Stimulated activated CD4-positive, alpha-beta T cell treated with anti-CD3 and anti-CD28 coated beads, Interleukin-12 subunit alpha, Interleukin-12 subunit beta, amount 100 ng/mL, for 4 hours (primary cell): ENCODE measurements at places on chromosomes 2 and 18.

- DNase-seq: no peak
Observed at GRCh38 chr2:11144077-11144737, 11.1 kb upstream of the SLC66A3 start.

DNA sequence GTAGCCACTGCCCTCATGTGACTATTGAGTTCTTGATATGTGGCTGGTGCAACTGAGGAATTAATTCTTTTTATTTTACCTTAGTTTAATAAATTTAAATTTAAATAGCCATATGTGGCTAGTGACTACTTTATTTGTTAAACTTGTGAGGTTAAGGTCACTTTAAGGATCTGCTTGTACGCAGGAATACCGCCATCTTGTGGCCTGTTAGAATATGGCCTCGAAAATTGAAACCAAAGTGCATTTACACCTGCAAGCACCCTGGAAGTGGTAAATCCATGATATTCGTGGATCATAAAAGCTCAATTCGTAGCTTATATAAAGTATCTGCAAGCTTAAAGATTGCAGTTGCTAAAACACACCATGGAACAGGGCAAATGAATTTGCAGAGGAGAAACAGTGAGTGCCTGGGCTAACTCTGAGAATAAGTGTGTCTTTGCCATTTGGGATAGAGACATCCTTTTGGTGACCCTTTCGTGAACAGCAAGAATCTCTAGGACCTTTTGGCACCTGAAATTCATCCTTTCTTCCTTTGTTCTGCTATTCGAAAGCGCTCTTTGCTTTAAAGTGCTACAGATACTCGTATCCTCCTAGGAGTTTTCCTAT is 59.9 kb upstream of the REG3A start:
- no peak for DNase-seq

DNA sequence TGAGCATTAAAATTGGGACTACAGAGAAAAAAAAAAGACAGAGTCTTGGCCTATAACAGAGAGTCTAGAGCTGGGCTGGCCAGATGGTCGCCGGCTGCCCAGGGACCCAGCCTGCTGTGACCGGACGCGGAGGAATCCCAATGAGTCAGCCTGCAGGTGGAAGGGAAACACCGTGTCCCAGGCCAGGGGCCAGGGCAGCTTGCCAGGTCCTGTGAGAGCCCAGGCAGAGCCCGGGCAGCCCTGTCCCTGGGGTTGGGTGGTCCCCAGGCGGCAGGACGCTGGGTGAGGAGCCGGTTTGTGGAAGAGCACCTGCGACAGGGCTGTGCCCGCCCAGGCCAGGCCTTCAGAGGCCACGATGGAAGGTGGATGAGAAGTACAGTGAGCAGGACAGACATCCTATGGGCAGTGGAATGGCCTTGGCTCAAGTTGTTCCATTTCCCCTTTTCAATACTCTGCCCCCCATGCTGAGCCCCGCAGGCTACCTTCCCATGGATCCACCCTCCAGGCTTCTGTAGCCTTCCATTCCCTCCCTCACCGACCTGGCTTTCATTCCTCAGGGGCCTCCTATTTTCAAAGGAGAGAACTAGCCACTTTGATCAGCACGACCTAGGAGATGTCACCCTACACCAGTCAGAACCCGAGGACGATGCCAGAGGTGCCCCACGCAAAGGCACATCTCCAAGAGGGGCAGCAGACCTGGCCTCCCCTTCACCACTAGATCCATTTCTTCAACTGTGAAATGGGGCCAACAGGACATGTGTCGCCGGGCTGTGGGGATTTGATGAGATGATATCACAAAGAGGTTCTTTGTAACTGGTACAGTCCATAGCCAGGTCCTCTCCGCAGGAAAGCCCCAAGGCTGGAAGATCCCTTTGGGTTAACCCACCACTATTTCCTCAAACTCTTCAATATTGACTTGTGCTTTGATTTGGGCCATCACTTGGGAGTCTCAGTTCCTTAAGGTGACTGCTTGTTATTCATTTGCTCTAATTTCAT is 87.5 kb downstream of the POLR1A start:
- DNase-seq: no peak

DNA sequence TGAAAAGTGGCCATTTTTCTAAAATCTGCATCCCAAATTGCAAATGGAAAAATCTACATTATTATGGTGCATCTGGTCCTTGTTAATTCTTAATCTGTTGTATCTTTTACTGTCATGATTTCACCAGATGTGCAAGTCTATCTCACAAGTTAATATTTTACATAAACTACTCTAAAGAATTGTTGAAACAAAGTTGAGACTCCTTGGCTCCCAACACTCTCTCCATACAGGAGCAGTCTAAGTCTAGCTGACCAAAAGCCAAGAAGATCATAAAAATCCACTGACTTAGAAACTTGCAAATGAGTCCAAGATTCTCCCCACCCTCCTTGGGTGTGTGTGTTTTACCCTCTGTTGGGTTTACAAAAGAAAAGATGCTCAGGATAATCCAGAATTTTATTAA is 85.1 kb downstream of the NCKAP5 start:
- DNase-seq: no peak

DNA sequence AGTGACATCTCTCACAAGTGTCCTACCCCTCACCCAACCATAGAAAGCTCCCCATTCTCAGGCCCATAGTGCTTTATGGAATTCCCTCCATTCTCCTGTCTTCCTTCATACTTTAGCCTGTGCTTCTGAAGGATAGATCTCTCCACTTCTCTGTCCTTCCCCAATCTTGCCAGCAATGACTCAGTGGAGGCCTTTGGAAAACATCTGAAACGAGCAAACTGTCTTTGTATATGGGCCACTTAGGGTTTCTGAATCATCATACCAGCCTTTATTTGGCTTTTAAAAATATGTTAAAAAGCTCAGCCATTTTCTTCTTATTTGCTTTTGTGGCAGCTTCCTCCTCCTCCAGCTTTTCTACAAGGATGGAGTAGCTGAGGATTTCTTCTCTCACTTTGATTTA is 65.6 kb upstream of the ZNF385B start:
- DNase-seq: no peak

GRCh38 chr2:151761687-151762086 is 27.4 kb upstream of the NEB start:
- no peak for DNase-seq

- no peak for DNase-seq
Observed at GRCh38 chr2:237223201-237223861, 137.6 kb downstream of the COPS8 start.

DNA sequence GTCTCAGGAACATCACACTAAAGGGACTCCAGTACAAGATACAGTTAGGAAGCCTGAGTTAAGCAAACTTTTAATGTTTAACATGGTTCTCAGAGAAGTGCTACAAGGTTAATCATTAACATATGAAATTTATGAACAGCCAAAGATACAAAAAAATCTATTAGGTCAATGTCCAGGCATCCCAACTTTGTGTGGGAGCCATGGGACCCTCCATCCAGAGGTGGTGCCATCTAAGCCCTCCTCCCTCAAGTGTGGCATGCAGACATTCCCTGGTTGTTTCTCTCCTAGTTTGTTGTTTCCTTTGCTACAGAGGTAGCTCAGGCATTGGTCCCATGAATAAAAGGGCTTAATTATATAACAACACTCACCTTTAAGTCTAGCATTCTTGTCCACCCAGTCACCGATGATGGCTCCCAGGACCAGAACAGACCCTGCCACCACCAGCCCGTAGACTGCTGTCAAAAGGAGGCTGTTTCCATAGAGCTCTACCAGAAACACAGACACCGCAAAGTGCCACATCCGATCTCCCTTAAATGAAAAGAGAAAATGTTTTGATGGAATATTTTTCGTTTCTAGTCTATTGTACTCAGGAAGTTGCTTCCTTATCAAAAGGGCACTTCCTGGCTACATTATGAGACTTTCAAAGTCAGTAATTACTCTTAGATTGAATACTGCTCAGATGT is 5.7 kb downstream of the SLC40A1 start:
- DNase-seq: no peak

DNA sequence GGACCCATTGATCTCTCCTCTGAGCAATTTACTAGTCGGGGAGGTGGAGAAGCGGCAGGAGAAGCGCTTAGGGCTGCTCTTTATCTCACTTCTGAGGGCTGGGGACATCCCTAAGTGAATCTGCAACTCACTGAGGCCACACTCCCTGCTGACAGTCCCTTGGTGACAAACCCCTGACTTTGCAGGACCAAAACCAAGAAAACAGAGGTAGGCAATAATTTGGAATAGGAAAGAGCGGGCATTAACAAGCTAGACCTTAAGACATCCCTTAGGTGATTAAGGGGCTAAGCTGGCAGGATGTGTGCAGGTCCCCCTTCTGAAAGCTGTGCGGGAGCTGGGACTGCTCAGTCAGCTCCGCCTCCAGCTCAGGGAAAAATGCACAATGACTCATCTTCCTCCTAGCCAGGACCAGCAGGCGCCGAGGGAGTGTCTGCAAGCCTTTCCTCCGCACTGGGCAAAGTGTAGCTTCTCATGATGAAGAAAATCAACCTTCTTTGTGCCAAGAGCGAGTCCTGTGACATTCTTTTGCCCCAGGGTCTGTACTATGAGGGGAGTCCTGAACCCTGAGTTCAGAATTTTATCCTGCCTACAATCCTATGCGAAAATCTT is 63.3 kb downstream of the BOD1L2 start:
- DNase-seq: no peak

DNA sequence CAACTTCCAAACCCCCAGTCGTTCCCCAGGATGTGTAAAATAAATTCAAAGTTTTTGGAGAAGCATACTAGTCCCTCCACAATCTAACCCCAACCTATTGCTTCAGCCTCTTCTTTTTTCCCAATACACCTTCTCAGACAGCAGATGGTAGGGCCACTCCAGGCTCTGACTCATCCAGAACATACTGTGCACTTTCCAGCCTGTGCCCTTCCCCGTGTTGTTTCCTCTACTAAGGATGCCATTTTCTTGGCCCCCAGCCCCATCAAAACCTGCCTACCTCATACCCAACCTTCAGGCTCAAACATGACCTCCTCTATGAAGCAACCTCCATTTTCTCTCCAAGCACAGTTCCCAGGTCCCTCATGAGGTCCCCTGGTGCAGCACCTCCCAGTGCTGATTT is 669.3 kb downstream of the BCL11A start:
- DNase-seq: no peak

GRCh38 chr2:144459286-144459685 is 60.6 kb downstream of the ZEB2 start:
- DNase-seq: no peak

DNA sequence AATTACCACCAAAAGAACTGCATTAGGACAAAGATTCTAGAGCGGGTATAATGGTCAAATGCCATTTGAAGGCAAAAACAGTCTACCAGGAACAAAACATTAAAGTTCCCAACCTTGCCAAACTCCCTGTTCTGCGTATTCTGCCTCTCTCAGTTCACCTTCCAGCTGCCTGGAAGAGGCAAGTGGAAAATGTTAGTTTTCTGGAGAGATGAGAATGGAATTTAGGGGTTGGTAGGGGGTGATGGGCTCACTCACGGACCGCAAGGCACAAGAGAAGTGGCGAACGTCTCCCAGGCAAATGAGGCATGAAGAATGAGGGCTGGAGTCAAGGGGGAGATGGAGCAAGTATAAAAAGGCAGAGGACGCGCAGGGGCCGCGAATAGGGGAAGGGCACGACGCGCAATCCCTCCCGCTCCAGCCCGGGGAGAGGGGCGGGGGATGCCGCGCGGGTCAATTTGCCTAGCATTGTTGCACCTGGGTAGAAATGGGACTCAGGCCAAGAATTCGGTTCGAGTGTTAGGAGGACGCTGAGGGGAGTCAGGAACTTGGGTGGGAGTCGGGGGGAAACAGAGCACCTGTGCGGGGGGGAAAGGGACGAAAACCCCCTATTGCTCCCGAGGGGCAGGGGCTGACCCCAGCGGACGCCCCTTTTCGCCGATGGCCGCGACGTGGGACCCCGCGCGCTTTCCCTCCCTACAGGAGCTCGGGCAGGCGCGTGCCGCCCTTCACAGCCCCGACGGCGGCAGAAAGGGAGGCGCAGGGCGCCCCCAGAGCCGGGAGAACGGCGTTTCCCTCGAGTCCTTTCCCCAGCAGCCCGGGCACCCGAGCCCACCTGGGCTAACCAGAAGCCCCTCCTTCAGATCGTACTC is 573 bp downstream of the PAIP2B start:
- peak; percentile 18 for DNase-seq

DNA sequence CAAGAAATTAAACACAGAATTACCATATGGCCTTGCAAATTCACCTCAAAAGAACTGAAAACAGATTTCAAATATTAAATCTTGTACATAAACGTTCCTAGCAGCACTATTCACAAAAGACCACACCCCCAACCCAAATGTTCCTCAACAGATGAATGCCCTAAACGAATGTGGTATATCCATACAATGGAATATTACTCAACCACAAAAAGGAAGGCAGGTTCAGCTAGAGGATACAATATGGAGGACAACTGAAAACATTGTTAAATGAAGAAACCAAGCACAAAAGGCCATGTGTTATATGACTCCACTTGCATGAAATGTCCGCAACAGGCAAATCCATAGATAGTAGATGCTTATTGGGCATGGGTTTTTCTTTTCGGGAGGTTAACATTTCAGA is 61.7 kb downstream of the PPP4R1 start:
- no peak for DNase-seq
